ENCODE measurements at places on chromosomes 6 and 20.

DNA sequence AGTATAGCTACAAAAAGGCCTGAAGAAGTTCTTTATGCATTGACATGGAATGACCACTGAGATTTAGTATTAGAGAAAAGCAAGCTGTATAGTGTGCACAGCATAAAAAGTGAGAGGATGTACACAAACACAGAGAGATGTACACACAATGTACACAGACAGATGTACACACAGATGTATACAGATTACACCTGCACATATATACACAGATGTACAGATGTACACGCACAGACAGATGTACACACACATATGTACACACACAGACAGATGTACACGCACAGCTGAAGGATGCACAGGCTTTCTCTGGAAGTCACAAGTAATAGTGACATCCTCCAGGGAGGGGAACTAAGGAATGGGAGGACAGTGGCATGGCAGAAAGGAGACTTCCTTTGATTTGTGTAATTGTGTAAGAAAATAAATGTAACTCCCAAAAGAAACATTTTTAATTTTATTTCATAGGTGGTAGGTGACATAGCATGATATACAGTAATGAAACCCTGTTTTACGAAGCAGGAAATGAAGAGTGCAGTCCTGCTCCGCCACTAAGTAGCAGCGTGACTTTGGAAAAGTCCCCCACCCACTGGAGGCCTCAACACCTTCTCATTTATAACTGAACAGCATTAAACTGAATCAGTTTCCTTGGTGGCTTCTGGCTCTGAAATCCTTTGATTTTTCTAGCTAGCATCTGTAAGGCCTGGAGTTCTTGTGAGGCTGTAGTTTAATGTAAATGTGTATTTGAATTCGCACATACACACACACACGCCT is 14.1 kb downstream of the NFATC2 start:
- DNase-seq, result no peak

DNA sequence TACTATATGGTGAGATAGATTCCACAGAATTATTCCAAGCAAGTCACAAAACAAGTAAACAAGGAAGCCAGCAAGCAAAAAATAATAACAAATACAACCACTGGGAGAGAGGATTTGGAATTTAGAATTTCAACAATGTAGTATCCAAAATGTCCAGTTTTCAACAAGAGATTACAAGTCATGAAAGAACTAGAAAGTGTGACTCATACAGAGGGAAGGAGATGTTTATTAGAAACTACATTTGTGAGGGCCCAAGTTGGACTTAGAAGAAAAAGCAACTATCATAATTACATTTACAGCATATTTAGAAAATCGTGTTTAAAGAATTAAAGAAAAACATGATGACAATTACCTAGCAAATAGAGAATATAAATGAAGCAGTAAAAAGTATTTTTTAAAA is 494.6 kb upstream of the ID4 start:
- no peak for DNase-seq

DNA sequence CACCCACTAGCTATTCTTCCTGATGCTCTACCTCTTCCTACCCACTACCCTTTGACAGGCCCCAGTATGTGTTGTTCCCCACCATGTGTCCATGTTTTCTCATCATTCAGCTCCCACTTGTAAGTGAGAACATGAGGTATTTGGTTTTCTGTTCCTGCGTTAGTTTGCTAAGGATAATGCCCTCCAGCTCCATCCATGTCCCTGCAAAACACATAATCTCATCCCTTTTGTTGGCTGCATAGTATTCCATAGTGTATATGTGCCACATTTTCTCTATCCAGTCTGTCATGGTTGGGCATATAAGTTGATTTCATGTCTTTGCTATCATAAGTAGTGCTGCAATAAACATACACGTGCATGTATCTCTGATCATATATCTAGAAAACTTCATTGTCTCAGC is 218.3 kb upstream of the STXBP5 start:
- DNase-seq, result no peak

GRCh38 chr6:28089054-28089453 is 8.7 kb downstream of the ZNF165 start:
- DNase-seq, result no peak

GRCh38 chr6:143746202-143747119 is 68.7 kb downstream of the PHACTR2 start:
- DNase-seq, result no peak

DNA sequence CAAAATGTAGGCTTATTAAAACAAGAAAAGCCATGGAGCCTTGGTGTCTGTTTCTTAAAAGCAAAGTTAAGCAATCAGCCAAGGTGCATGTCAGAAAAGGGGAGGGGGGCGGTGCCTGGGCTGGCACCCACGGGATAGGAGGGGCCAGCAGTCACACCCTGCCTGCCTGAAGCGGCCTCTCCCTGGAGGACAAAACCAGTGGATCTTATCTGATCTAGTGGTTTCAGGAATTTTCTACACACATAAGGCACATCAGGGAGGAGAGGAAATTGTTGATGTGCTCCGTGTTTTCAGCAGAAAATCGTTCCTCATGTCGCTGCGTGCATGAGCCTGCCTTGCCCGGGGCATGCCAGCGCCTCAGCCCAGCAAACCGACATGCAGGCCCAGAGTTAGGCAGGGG is 276.4 kb downstream of the TAF4 start:
- DNase-seq, result no peak

GRCh38 chr20:37816726-37817125 is 86.2 kb upstream of the VSTM2L start:
- DNase-seq, result no peak

DNA sequence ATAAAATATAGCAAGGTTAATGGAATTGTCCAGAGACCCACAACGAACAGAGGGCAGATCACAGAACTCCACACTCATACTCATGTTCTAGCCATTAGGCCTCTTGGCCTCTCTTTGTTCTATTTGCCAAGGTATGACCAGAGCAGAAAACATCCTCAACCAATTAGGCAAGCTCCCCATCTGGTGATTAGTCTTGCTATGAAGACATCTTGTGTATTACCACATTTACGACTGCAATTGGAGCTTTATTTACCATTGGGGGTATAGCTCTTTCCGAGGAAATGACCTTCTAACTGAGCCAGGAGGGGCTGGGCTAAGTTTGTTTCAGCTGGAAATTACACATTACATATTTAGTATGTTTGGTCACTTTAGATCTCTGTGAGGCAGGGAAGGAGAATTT is 593.9 kb downstream of the CD109 start:
- DNase-seq, result no peak

DNA sequence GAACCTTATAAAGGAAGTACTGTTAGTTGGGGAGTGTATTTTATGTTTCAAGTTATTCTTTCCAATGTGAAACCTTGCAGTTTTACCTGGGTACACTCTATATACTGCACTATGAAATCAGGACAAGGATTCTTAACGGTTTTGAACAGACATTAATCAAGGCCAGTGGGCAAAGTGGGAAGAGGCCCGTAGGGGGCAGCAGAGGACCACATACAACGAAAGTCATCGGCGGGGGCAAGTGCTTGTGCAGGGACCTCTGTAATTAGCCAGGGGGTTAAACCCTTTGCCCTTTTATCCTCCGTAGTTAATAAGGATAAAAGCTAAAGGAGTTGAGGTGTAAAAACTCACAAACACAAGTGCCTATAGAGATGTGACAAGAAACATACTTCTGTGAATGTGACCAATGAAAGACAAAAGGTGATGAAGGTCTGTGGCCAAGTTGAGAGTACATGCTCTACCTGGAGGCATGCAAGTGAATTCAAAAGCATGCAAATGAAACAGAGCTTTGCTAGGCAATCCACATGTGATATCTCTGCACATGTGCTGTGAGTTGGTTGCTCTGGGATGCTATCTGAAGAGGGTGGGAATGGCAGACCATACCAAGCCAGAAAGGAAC is 392.7 kb upstream of the MAN1A1 start:
- peak; percentile 8 for DNase-seq

DNA sequence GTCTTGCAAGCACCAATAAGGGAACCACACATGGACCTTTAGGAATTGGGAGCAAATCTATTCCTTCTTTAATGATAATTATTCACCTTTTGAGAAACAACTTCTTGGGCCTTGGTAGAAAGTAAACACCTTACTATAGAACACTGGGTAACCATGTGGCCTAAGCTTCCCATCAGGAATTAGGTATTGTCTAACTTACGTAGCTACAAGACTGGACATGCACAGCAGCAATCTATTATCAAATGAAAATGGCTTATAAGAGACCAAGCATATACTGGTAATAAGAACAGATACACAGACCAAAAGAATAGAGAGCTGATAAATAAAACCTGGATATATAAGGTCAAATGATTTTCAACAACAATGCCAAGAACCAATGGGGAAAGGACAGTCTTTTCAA is 16.8 kb downstream of the TCP11 start:
- no peak for DNase-seq

- DNase-seq, result no peak
These were observed 40.9 kb downstream of the THEMIS start for GRCh38 chr6:127859956-127860355.

DNA sequence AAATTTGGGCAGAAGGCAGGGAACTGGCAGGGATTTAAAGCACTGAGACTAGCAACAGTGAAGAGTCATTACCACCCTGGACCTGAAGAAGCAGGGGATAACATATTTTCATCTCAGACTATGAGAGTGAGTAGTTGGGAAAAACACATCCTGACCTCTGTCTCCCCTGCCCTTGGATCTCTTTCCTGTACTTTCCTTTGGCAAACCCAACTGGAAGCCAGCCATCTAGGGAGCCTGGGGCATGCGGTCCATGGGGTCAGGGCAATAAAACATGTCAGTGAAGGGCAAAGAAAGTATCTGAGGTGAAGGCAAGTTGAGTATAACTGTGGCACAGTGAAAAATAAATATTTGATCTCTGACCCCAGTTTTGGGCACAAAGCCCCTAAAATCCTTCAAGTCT is 698.2 kb downstream of the DOK5 start:
- no peak for DNase-seq

DNA sequence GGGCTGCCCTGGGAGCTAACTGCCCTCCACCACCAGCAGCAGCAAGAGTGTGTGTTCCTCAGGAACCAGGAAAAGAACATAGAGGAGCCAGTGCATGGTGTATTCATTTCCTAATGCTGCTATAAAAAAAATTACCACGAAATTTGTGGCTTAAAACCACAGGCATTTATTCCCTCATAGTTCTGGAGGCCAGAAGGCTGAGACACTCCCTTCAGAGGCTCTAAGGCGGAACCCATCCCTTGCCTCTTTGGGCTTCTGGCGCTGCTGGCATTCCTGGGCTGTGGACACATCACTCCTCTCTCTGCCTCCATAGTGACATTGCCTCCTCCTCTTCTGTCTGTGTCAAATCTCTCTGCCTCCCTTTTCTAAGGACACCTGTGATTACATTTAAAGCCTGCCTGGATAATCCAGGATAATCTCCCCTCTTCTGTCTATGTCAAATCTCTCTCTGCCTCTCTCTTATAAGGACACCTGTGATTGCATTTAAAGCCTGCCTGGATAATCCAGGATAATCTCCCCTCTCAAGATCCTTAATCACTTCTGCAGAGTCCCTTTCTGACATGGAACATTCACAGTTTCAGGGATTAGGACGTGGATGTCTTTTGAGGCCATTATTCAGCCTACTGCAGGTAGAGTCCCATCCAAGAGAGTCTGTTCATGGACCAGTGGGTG is 54.7 kb downstream of the NDUFAF5 start:
- no peak for DNase-seq

DNA sequence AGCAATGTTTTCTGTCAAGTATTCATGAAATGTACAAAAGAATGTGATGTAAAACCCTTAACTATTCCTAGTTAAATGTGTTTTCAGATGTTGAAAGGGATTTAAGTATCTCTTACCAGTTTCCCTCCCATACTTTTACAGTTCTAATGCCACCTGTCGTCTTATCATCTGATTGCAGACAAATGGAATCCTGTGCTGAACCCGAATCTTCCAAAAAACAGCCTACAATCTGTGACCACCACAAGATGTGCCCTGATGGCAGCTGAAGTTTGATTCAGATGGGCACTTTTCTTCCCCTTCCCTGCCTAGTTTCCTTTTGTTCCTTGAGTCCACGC is 1.9 kb downstream of the TOMM6 start:
- DNase-seq, result no peak

GRCh38 chr6:165910184-165910966 is 247.3 kb upstream of the PDE10A start:
- DNase-seq, result no peak

GRCh38 chr20:63430891-63431290 is 41.6 kb downstream of the KCNQ2 start:
- no peak for DNase-seq

DNA sequence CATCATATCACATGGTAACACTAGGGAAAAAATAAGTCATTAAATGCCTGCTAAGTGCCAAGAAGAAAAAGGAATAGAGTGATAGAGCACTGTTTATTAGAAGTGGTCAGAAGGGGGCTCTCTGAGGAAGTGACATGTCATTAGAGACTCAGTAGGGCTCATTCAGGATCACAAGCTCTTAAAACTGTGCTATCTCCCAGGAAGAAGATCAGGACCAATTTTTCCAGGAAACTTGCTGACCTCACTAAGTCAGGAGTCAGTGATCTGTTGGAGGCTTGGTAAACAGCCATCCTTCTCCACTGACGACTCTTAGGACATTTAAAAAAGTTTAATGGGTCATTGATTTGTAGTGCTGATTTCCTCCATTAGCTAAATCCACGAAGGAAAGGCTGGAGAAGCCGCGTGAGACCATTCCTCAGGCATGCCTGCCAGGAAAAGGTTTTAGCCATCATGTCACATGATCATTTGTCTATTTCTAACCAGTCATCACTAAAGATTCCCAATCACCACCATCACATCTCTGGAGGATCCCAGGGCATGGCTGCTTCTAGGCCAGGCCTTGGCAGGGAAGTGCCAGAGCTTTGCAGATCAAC is 5.9 kb upstream of the PTPN1 start:
- no peak for DNase-seq

GRCh38 chr6:84193114-84193708 is 34.2 kb downstream of the CEP162 start:
- DNase-seq, result no peak

DNA sequence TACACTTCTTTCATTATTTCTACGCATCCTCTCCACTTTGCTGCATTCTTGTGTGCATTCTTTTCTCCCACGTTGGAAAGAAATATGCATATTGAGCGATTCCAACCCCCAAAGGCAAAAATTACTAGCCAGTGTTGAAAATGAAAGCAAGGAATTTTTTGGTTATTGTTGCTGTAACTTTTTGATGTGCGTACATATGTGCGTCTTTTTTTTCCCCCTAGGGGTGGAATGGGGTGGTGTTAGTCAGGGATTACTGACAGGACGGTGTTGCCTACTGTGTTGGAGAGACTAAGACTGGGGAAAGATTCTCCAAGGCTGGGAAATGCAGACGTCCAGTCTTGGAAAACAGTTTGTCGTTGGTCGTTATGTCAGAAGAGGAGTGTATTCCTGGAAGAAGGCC is 44.2 kb upstream of the ESR1 start:
- DNase-seq, result no peak

GRCh38 chr20:51404297-51405060 is 138.0 kb downstream of the NFATC2 start:
- DNase-seq, result no peak

DNA sequence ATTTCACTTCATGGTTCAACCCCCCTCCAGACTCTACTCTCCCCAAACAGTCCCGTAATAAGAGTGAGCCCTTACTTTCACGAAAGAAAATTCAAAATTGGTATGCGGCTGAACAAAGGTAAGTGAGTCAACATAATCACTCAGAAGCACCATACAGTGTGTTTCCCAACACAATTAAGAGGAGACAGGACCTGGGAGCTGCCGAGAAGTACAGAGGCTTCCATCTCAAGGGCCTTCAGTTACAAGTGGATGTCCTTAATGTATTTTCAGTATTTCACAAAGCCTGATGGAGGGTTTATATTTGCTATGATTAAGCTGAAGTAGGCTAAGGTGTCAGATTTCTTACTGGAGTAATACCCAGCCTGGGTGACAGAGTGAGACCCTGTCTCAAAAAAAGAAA is 51.1 kb downstream of the MYO6 start:
- no peak for DNase-seq

GRCh38 chr6:110878751-110879522 is 4.4 kb downstream of the AMD1 start:
- DNase-seq, result peak; percentile 17

Measured in C1 segment of cervical spinal cord (tissue), 14 donors.